Activated naive CD4-positive, alpha-beta T cell (primary cell): ENCODE measurements at places on chromosomes 2 and 18.

DNA sequence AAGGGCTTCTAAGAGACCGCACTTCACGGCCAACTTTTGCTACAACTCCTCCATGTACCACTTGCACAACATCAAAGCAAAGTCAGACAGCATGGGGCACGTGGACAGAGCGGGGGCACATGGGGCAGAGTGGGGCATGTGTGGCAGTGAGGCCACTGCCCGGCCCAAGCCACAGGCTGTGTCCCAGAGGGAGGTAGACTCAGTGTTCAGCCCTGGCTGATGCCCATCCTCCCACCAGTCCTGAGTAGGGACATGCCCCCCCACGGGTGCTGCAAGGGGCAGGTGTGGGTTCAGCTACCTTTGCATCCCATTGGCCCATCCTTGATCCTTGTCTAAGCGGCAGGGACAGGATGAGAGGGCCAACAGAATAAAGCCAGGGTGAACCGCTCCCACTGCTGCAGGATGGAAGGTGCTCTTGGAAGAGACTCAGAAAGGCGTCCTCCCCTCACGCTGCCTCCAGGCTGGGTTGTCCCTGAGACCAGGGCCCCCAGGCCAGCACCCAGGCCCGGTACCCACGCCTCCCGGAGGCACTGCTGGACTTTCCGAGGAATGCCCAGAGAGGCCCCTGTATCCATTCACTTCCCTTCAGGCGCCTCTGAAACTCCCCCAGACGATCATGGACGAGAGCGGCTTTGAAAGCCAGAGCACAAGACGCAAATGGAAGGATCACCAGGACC is 218.2 kb downstream of the NDUFA10 start:
- no peak for DNase-seq

GRCh38 chr2:8303322-8303832 is 378.5 kb upstream of the ID2 start:
- no peak for DNase-seq

GRCh38 chr2:236114959-236115358 is 53.2 kb downstream of the GBX2 start:
- no peak for DNase-seq

DNA sequence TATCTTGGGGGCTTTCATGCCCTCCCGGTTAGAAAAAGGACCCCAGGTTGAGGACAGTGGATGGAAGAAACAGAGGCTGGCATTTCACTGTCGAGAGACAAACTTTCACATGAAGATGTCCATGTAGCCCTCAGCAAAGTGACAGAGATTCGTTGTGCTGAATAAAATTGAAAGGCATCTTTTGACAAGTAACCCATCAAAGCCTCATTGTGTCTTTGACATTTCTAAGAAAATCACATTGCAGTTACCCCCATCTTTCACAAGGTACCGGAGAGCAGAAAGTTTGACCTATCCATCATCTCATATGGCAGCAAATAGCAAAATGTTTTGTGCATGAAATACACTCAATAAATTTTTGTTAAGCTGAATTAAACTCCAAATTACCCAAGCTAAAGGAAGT is 2.0 kb upstream of the MBP start:
- DNase-seq = no peak

GRCh38 chr2:42010743-42011298 is 37.0 kb upstream of the PKDCC start:
- no peak for DNase-seq

- no peak for DNase-seq
These were observed 112.8 kb downstream of the SPTBN1 start for GRCh38 chr2:54568876-54569321.

DNA sequence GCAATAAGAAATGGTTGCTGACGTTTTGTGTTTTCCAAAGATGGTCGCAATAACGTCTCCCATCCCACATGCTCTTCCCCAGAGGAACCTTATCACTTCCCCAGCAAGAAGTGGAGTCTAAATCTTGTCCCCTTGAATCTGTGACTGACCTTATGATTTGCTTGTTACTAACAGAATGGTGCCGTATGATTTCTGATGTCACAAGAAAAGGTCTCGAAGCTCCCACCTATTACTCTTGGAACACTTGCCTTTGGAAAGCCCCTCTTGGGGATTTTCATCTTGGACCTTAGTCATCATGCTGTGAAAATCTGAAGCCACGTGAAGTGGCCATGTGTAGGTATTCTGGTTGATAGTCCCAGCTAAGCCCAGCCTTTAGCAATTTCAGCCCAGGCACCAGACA is 86.2 kb upstream of the GLS start:
- DNase-seq = no peak

DNA sequence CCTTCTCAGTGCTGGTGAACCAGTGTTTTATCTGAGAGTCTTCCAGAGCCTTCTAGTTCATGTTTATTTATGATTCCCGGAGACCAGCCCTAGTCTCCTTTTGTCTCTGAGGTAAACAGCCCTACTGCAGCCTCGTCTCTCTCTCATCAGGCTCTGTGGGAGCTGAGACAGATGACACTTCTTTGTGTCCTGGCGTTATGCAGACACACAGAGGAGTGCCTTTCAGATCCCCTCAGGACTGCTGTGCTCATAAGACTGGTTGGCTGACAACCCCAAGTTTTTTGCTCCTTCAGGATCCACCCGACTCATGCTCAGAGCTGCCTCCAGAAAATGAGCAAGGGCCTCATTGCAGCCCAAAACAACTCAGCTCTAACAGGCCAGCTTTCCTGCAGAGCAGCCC is 523.8 kb upstream of the SPHKAP start:
- no peak for DNase-seq
